ENCODE measurements at places on chromosomes 3 and 15.

DNA sequence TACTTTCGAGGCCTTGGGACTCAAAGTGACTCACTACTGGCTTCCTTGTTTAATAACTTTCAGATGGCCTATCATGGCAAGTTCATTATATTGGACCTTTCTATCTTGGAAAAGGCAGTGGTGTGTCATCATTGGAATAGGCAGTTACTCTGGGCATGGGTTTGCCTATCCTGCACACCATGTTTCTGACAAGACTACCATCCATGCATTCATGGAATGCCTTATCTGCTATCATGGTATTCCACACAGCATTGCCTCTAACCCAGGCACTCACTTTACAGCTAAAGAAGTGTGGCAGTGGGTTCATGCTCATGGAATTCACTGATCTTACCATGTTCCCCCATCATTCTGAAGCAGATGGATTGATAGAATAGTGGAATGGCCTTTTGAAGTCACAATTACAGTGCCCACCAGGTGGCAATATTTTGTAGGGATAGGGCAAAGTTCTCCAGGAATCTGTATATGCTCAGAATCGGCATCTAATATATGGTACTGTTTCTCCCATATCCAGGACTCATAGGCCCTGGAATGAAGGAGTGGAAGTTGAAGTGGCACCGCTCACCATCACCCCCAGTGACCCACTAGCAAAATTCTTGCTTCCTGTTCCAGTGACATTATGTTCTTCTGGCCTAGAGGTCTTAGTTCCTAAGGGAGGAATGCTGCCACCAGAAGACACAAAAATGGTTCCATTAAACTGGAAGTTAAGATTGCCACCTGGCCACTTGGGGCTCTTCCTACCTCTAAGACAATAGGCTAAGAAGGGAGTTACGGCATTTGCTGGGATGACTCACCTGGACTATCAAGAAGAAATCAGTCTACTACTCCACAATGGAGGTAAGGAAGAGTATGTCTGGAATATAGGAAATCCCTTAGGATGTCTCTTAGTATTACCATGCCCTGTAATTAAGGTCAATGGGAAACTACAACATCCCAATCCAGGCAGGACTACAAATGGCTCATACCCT lies 1161.4 kb downstream of the SI start:
- DNase-seq = no peak

- no peak for DNase-seq
These were observed 6.2 kb downstream of the TMEM40 start for GRCh38 chr3:12752809-12753208.

GRCh38 chr3:64878362-64878761 lies 190.6 kb upstream of the ADAMTS9 start:
- no peak for DNase-seq

GRCh38 chr15:58742819-58743502 lies 6.5 kb downstream of the ADAM10 start:
- no peak for DNase-seq

- DNase-seq = no peak
These were observed 404.1 kb downstream of the ZIC1 start for GRCh38 chr3:147813256-147813655.

GRCh38 chr15:45645026-45645980 lies 10.5 kb downstream of the SQOR start:
- no peak for DNase-seq

DNA sequence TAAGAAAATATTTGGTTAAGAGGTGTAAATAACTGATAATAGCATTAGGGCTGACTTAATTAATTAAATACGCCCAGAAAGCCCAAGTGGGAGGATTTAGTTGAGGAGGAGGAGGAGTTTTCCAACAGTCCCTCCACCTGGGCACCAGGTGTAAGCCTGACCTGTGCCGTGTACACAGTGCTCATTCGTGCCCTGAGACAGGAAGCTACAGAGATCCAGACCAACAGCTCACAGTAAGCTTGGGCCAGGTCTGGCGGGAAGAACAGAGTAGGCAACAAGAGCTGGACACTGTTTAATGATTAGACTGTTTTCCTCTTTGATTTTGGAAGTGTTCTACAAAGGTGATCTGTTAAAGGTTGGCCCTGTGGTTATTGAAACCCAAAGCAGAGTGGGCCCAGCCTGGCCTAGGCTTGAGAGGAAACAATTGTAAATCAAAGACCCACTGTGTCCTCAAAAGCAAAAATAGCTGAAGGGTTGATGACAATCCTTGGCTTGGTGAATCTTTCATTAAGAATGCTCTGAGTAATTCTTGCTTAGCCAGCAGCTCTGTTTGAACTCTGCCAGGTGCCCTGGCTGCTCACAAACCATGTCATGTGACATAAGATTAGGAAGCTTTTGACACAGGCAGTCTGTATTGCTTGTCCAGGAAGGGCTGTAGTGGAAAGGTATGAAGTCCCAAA lies 13.8 kb downstream of the SQOR start:
- DNase-seq = no peak

- DNase-seq = no peak
These were observed 969.6 kb upstream of the ALCAM start for GRCh38 chr3:104396974-104397669.

All from nucleus accumbens (tissue), 56 donors.